ENCODE measurements at places on chromosomes 4 and X.

DNA sequence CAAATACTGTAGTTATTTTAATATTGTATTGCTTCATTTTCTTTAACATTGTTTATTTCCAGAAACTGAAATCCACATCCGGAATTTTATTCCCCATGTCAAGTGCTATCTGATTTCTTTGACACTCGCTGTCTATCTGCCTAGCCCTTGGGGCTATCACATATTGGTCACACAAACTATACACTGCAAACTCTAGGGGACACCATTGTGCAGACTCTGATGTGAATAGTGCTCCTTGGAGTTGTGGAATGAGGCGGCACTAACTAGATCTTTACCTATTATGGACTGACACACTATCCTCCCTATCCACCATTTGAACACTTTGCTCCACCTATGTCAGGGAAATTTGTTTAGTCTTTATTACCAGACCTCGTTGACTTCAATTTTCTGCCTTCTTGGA, 534.5 kb downstream of the GLUD2 start:
- no peak for DNase-seq

- no peak for DNase-seq
Observed at GRCh38 chr4:175469514-175469913, 342.6 kb downstream of the GPM6A start.

- DNase-seq: no peak
Observed at GRCh38 chrX:123859409-123859845, 426 bp upstream of the XIAP start.

GRCh38 chrX:120310861-120311726, at the start of gene TMEM255A:
Gene TMEM255A, minus strand, starts transcription at chrX:120311461. Its CDS starts 152 bp downstream, at chrX:120311309.
- DNase-seq: no peak

- DNase-seq: no peak
Observed at GRCh38 chr4:17090063-17090462, 191.6 kb upstream of the LDB2 start.

- DNase-seq: peak; percentile 26
Observed at GRCh38 chr4:3202836-3203820, 45.8 kb upstream of the MSANTD1 start.

- no peak for DNase-seq
Observed at GRCh38 chr4:12005471-12005870, 576.8 kb upstream of the HS3ST1 start.

DNA sequence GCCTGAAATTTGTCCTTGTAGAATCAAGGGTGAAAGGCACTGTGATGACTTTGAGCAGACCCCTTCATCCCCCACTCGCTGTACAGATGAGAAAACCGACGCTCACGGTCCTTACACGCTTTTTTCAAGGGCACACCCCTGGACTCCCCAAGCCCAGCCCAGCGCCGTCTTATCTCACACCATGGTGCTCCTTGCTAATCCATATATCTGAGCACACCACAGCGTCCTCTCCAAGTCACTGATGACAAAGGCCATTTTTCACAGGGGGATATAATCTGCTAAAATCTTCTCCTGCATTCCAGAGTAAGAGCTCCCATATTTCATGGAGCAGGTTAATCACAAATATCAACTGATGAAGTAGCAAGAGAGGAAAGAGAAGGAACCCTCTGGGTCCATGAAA, 486.3 kb downstream of the BCOR start:
- no peak for DNase-seq
